ENCODE measurements at places on chromosomes 1 and 21.

GRCh38 chr1:162732566-162733335 is 57.8 kb upstream of the HSD17B7 start:
- no peak for DNase-seq

DNA sequence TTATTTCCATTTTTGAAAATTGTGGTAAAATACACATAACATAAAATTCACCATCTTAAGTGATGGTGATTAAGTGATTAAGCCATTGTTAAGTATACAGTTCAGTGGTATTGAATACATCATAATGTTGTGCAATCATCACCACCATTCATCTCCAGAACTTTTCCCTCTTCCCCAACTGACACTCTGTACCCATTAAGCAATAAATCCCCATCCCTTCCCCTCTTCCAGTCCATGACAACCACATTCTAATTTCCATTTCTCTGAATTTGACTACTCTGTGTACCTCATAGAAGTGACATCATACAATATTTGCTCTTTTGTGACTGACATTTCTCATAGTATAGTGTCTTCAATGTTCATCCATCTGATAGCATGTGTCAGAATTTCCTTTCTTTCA is 124.8 kb downstream of the DISC1 start:
- DNase-seq, result no peak

DNA sequence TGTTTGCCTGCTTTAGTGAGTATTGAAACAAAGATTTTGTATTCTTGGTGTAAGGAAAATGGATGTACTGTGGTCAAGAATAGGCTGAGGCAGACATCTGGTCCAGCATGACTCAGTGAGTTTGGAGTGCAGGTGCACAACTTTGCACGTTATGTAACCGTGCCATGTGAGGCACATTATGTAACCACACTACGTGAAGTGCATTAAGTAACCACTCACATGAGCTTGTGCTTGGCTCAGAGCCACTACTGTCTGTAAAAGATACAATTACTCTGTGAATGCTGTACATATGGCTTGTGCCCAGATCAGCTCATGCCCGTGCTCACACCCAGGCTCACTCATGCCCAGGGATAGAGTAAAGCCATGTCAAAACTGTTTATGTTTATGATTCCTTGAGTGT is 216.8 kb downstream of the CTH start:
- no peak for DNase-seq

DNA sequence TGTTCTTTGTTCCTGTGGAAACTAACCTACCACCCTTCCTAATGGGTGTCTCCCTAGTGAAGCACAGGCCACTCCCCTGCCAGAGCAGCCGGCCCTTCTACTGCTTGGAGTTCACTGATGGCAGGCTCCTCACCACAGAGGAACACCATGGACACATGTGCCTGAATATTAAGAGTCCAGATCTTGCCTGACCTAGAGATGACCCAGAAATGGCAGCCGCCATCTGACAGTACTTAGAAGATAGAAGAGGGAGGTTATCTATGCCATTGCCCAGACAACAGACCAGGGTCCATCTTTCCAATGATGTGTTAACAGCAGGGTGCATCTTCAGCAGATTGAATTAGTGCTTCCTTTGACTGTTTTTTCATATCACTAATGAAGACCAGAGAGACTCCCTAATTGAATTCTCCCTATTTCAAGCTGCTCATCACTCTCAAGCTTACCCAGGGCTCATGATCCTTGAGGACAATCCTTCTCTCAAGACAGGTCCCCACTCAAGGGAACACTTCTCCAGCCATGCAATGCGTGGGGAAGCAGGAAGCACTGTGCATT is 59.8 kb downstream of the PLEKHA6 start:
- DNase-seq, result no peak

DNA sequence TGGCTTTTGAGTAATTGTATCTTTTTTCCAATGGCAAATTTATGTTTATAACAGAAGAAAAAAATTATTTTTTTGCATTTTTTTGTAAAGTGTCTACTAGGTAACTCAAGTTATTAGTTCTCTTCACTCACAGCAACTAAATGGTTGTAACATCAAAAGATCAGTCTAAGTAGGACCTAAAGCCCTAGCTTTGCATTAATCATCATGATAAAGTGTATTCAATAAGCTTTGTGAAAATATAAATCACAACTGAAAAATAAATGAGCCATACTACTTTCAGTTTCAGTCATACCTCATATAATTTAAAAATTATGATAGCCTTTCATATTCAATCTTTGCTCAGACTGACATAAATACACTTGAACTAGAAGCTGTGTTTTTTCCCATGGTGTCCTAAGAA is 6.9 kb downstream of the TAF5L start:
- DNase-seq, result no peak

- no peak for DNase-seq
Measured at GRCh38 chr1:219058891-219059820, 114.5 kb upstream of the LYPLAL1 start.

GRCh38 chr1:16165073-16165364 is 9.2 kb upstream of the EPHA2 start:
- DNase-seq, result no peak

GRCh38 chr21:38792676-38793459 is 12.9 kb upstream of the ETS2 start:
- no peak for DNase-seq

DNA sequence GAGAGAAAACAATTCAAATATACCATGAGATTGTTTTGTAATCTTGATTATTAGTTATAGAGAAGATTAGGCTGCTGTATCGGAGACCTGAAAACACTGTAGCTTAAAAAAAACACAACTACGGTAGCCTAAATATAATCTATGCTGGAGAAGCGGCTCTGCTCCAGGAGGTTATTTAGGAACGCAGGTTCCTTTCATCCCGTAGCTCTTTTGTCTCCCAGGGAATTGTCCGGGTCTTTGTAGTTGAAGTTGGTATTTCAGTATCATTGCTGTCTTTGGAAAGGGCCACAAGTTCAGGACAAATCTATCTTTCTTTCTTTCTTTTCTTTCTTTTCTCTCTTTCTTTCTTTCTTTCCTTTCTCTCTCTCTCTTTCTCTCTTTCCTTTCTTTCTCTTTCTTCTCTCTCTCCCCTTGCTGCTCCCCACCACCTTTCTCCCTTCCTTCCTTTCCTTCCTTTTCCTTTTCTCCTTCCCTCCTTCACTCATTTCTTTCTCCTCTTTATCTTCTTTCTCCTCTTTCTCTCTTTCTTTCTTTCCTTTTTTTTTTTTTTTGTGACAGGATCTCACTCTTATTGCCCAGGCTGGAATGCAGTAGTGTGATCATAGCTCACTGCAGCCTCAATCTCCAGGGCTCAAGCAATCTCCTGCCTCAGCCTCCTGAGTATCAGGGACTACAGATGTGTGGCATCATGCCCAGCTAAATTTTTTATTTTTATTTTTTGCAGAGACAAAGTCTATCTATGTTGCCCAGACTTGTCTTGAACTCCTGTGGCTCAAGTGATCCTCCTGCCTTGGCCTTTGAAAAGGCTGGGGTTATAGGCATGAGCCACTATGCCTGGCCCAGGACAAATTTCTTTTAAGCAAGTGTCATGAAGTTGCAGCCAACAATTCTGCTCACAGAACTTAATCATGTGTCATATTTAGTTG is 10.9 kb upstream of the NFIA start:
- DNase-seq, result no peak

DNA sequence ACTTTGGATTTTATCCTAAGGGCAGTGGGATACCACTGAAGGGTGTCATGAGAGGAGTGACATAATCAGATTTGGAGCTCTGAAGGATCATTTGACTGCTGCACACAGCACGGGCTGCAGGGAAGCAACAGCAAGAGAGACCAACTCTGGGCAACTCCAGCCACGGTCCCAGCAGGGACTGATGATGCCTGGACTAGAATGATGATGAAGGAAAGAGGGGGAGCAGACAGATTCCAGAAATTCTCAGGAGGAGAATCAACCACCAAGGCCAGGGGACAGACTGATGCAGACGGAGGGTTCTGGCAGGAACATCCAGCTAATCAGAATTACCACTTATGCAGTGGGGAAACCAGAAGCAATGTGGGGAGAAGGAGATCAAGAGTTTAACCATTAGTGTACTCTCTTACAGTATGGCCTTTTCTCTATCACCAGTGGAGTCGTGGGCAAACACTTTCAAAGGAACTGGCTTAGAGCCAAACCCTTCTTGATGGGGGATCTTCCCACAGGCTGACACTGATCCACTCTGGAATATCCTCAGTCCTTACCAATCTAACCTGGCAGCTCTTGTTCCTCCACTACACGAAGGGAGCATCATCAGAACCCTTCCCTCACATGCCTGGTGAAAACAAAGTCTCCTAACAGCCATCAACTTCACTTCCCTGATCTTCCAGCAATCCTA is 3.3 kb downstream of the URB1 start:
- DNase-seq, result no peak

DNA sequence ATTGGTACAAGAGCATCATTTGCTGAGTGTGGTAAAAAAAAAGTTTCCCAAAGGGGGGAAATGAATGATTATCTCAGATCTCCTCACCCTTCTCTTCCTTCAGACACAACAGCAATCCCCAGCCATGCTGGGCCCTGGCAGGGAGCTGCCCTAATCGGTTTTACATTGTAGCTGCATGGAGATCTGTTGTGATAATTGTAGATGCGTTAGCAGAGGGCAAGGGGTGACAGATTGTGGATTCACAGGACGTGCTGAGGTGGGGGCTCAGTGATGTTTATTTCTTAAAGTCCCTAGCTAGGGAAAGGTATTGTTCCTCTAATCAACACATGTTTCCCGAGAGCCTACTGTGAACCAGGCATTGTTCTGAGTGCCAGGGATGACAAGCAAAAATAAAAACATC is 304.1 kb downstream of the PBX1 start:
- DNase-seq, result no peak

DNA sequence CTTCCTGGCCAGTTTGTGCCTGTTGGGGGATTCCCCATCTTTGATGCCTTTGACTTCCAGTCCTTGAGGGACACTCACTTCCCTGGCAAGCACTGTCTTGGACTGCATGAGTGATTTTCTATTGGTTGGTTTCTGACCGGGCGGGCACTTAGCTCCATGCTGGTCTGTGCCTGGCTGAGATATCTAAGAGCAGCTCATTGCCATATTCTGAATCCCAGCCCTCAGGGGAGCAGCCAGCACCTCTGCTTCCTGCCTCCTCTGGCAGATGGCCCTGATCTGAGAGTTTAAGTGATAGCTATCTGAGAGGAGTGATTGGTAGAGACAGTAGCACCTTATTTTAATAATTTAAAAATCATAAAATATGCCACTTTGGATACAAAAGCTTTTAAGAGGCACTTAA is 52.5 kb downstream of the DISC1 start:
- DNase-seq, result no peak

DNA sequence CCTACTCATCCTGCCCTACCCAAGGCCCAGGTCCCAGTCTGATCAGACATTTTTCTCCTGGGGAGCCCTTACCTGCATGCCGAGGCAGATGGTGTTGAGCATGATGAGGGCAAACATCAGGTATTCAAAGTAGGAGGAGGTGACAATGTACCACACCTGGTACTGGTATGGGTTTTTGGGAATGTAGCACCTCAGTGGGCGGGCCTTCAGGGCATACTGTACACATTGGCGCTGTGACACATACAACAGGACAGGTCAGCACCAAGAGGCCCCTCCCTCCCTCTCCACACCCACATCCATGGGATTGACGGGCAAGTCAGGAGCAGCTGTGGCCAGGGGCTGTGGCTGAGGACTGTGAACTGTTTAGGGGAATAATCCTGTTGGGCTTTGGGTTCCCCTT is 37.1 kb upstream of the KIF21B start:
- DNase-seq, result no peak

- DNase-seq, result no peak
Measured at GRCh38 chr1:196403803-196404690, 204.2 kb downstream of the KCNT2 start.

- no peak for DNase-seq
Measured at GRCh38 chr1:16110884-16111283, 37.4 kb upstream of the FAM131C start.

DNA sequence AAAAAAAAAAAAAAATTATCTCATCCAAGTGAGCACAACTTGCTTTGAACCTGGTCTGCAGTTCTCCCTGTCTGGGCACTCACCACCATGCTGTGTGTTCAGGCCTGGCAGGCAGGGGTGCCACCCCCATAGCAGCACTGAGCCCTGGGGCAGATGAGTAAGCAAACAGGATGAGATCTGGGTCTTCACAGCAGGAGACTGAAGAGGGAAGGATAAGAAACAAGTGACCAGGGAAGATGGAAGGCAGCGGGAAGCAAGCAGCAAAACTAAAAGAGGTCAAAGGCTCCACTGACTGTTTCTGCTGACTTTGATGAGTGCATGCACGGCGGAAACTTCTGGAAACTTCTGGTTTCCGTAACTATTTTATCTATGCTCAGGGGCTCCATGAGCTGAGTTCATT is 133.5 kb upstream of the SOD1 start:
- DNase-seq, result no peak

DNA sequence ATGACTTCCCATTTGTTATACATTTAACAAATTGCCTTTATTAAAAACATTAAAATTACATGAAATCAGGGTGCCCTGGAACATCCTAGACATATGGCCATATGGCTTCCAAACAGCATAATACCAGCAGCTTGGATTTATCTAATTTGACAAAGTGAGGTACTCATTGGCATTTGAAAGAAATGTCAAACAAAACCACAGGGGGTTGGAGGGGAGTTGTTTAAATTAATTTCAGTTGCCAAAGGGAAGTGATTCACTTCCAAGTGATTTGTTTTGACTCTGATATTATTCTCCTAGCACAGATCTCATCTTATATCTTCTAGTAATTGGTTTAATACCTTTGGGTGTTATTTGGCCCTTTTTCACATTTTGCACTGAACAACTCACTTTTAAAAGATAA is 24.5 kb upstream of the POU2F1 start:
- no peak for DNase-seq

- no peak for DNase-seq
Measured at GRCh38 chr1:229563241-229563640, 4.7 kb upstream of the ABCB10 start.

- no peak for DNase-seq
Measured at GRCh38 chr1:177448036-177448615, 277.4 kb downstream of the BRINP2 start.

- DNase-seq, result no peak
Measured at GRCh38 chr1:19061343-19061742, 104.9 kb upstream of the IFFO2 start.

DNA sequence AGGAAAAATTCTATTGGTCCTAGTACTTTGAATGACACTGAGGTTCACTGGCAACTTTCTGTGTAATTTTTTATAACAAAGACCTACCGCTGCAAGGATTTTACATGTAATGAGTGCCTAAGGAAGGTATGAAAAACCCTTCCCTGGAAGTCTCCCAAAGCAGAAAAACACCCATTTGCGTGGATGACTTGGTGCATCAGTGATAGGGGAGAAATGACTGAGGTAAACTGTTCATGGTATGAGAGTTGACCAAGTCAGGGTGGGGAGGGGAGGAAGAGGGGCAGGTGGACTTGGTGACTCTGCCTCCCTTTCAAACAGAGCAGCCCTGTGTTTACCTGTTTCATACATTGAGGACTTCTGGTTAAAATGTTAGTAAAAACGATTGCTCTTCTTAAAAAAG is 78.8 kb upstream of the IPO9 start:
- DNase-seq, result no peak

GRCh38 chr1:33560680-33561079 is 88.2 kb downstream of the ZSCAN20 start:
- DNase-seq, result no peak

Measured in left renal pelvis (tissue), 4 donors.